NCI-H1417 treated with DMSO at 0.1 percent for 48 hours (cell line): ENCODE measurements at places on chromosomes 7 and 10.

- DNase-seq, result no peak
Measured at GRCh38 chr10:3963191-3963673, 178.2 kb upstream of the KLF6 start.

- no peak for DNase-seq
Measured at GRCh38 chr7:83153419-83153818, 9.3 kb downstream of the PCLO start.

GRCh38 chr10:91589015-91589657 is 43.7 kb downstream of the PPP1R3C start:
- DNase-seq, result no peak

- no peak for DNase-seq
Measured at GRCh38 chr7:55365205-55365674, at the start of gene LANCL2. Gene LANCL2 (plus strand): TSS chr7:55365337. CDS start chr7:55366026, 689 bp downstream.

DNA sequence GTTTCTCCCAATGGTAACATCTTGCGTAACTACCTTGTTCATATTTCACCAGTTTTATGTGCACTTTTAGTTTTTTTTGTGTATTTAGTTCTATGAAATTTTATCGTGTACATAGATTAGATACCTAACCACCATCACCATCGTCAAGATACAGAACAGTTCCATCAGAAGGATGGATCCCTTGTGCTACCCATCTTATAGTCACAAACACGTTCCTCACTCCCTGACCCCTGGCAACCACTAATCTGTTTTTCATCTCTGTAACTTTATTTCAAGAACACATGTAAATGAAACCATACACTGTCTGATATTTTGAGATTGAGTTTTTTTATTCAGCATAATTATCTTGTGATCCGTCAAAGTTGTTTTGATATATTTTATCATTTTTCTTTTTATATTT is 29.9 kb downstream of the FANK1 start:
- no peak for DNase-seq

- no peak for DNase-seq
Measured at GRCh38 chr10:8312781-8313180, 258.3 kb downstream of the GATA3 start.

DNA sequence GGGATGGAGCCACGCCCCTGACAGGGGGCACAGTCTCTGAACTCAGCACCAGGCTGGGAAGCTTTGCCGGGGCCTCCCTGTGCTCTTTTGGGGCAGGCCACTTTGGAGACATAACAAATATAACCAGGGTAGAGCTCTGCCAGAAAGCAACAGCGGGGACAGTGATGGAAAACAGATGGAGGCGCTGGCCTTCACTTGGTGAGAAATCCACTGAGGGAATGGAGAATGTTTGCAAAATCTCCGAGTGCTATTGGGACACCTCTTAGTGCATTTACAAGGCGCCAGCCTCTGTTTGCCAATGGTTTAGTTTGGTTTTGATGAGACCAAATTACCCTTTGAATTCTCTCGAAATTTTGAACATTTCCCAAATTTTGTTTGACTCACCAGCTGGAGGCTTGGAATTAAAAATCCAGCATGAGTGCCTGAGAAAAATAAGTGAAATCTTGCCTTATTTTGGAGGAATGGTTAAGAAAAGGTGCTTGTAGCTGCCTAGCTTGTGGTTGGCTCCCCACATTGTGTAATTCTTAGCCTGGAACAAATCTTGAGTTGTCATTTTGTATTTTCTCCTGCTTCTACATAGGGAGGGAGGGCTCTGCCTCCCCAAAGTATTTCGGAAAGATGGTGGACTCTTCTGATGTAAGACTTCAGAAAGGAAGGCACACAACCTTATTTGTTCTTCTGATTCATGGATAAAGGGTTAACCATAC is 980.5 kb downstream of the LRMDA start:
- DNase-seq, result no peak

DNA sequence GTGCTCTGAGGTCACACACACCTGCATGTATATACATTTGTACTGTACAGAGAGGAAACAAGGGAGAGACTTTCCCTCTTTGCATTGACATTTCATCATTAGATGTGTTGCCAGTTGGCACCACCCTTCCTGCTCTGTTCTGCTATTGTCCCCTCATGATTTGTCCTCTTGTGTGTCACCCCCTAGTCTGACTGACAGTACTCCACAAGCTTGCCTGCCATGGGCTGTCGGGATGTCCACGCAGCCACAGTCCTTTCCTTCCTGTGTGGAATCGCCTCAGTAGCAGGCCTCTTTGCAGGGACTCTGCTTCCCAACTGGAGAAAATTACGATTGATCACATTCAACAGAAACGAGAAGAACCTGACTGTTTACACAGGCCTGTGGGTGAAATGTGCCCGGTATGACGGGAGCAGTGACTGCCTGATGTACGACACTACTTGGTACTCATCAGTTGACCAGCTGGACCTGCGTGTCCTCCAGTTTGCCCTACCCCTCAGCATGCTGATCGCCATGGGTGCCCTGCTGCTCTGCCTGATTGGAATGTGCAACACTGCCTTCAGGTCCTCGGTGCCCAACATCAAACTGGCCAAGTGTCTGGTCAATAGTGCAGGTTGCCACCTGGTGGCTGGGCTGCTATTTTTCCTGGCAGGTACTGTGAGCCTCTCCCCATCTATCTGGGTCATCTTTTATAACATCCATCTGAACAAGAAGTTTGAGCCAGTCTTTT is 9.4 kb downstream of the CLDN12 start:
- no peak for DNase-seq

- DNase-seq, result no peak
Measured at GRCh38 chr10:87546210-87546609, 41.5 kb downstream of the MINPP1 start.

DNA sequence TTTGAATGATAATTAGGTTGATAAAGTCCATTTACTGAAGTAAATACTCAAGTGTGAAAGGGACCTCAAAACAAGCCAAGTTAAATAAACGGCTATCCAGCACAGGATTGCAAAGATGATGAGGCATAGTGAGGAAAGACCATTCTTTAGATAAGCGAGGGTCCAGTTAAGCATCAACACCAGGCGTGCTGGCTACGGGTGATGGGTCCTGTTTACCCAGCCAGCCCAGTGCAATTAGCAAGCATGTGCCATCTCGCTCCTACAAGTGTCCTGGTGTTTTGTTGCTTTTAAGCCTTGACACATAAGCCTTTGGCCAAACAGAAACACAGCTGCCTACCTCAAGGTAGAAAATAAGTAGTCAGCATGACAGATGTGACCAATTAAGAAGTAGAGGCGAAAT is 7.1 kb downstream of the NEBL start:
- peak; percentile 35 for DNase-seq

- no peak for DNase-seq
Measured at GRCh38 chr10:93815304-93816096, 57.8 kb downstream of the LGI1 start.

DNA sequence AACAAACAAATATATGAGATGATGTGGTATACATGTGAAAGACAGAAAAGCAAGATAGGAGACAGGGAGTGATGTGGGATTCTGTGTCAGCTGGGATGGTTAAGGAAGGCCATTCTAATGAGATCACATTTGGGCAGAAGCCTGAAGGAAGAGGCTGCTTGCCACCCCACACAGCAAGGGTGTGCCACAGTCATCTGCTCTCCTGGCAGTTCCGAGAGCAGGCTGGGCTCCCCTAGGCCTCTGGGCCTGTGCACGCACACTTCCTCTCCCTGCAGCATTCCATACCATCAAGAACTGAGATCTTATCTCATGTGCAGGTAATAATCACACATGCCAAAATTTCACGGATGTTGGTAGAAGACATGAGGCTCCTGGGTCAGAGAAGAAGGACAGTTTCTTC is 43.1 kb downstream of the SYPL1 start:
- DNase-seq, result no peak

GRCh38 chr7:575425-576366 is 56.0 kb upstream of the PDGFA start:
- DNase-seq, result no peak

DNA sequence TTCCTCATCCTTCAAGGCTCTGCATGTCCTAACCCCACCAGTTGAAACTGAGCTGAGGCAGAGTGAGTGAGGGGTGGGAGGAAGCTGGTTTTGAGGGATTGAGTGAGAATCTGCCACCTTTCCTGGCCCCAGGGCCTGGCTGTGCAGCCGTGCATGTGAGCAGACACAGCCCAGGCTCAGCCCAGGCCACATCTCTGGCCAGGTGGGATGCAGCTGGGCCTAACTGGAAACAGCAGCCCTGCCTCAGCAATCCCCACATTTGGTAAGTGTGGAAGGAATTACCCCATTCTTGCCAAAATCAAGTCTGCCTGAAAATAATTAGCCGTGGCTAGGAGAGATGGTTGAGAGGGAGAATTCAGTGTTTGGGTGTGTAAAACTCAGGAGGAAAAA is 116.6 kb downstream of the NEURL1 start:
- DNase-seq, result no peak
